ENCODE measurements at places on chromosomes 4 and X.

GRCh38 chrX:152343306-152343705 is 107.8 kb downstream of the GABRA3 start:
- DNase-seq: no peak

DNA sequence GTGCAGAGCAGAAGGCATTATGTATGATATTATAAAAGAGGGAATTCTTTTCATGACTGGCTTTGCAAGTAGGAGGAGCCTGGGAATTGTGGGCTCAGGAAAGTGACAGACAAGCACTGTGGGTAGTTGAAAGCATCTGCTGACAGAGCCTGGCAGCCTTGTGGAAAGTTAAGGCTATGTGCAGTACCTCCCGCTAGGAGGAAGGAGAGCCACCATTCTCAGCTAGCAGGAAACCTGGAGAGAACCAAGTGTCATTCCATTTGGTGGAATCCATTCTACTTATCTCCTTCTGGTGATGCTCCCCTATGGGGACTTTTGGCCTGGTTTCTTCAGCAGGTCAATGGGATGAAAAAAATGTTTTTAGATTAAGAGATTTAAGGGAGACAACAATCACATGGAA is 81.8 kb downstream of the ASB9 start:
- DNase-seq: no peak

DNA sequence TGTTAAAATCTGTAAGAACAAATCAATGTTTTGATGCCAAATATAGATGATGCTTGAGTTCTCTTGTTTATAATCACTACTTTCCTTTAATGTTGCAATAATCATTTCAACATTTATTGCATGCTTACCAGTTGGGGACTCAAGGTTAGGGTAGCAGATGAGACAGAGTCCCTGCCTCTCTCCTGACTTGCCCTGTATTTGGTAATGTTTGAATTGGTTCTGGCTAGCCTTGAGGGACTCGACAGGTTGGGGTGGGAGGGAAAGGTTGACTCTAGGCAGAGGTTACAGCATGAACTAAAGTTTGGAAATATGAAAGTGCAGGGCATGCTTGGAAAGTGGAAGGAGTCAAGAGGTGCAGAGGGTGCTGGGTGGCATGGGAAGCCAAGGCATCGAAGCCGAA is 2.0 kb downstream of the SEC24B start:
- DNase-seq: no peak

GRCh38 chr4:147984065-147984777 is 252.3 kb downstream of the ARHGAP10 start:
- DNase-seq: no peak

GRCh38 chr4:179747218-179747910 is 2305.1 kb upstream of the AGA start:
- DNase-seq: no peak

DNA sequence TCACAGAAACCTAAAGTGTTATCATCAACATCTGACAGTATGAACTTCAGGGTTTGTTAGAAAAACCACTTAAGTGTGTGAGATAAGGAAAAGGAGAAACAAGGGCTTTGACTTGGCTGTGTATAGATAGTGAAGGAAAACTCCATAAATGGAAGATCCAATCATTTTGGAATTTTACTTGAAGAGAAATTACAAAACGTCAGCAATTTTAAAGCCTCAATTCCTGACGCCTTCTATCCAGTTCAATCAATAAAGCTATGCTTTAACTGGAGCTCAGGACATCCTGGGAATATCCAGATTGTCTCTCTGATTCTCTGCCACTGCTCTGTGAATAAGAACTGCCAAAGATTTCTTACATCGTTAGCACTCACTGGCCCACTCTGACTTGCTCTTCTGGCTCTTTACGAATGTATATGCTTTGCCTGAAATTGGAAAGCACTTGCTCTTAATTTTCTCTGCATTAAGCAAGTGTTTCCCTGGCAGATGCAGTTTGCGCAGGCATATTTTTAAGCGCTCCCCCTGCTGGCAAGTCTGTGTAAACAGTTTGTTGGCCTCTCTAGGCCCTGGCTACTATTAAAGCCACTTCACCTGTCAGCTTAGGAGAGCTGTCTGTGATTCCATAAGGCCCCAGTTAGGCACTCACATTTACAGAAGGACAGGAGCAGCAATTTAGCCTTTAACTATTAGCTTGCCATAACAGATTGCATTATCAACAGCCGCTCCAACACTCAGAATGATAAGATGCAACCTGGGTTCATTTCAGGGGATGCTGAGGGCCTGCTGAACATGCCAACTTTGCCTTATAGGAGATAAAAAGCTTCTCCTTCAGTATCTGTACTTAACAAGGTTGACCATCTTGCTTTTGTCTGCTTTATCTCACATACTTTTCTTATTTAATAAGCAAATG is 251.4 kb upstream of the DDX53 start:
- DNase-seq: no peak

GRCh38 chr4:183588169-183588675 is 70.8 kb downstream of the RWDD4 start:
- DNase-seq: no peak

GRCh38 chrX:17839269-17839668 is 21.8 kb downstream of the RAI2 start:
- DNase-seq: no peak

- no peak for DNase-seq
Observed at GRCh38 chrX:151692825-151693224, 2.4 kb upstream of the PRRG3 start.

DNA sequence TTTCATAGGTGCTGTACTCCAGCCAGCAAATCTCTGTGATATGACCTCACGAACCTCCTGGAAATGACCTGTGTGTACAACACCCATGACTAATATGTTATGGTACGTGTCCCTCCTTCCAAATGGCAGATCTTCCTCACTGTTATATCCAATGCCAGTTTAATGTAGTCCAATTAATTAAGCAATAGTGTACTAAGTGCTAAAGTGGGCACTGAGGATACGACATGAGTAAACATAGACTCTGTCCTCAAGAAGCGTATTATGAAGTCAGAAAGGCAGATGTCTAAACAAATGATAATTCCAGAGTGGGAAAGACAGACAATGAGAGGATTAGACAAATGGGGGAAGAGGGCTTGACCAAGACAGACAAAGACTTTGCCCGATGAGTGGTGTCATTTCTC is 33.9 kb downstream of the GPRIN3 start:
- no peak for DNase-seq

GRCh38 chr4:57037982-57038604 is 59.4 kb downstream of the POLR2B start:
- DNase-seq: no peak

- no peak for DNase-seq
Observed at GRCh38 chr4:48290146-48290772, 20.6 kb upstream of the TEC start.

- DNase-seq: no peak
Observed at GRCh38 chr4:143362349-143363046, 25.8 kb downstream of the GAB1 start.

- no peak for DNase-seq
Observed at GRCh38 chrX:129831091-129831885, 12.4 kb downstream of the ZDHHC9 start.

DNA sequence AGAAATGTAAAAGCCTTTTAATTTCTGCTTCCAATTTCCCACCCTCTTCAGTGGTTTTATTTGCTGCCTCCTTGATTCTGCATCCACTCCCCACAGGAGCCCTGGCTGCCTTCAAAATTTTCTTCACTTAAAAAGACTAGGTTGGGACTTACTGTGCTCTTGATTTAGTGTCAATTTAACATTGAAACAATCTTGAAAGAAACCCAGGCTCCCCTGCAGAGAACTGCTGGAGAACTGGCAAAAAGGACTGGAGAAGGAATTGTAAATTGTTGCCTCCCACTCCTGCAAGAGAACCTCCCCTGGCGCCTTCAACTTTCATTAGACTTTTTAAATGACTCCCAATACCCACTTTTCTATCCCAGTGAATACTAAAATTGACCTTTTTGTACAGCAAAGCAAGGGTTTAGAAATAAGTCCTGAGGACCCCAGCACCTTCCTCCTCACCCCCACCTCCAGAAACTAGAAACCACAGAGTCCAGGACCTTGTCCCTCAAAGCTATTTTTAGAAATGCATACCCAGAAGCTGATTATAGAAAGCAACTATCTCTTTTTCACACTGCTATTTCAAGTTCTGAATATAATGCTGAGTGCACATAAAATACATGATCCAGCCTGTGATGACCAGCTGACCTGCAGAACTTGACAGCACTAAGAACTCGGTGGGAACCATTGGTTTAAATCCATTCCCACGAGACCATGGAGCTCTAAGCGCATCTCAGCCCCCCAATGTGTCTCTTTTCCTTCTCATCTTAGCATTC is 155.5 kb downstream of the INPP4B start:
- DNase-seq: no peak

DNA sequence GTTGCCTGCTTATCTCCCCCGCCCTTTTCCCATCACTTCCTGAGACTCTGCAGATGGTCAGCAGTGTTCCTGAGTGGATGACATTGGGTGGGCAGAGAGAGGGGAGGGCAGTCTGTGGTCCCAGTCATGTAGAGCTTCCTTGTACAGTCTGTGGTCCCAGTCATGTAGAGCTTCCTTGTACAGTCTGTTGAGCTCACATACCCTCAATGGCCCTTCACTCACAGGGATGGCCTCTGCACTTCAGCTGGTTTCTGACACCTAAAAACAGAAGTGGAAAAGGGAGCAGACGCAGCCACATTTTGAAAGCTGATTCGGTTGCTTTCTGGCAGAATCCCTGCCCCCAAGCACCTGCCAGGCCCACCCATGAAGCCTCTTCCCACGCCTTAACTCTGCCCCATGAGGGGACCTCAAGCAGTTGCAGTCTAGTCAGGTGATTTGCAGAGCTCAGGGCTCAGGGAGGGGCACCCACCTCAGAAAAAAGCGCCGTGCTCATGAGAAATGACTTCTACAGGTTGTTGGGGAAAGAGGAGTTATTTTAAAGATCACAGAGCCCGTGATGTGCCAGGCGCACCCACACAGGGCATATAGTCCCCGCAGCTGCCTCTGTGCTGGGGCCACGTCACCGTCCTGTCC is 3.6 kb upstream of the TMEM271 start:
- no peak for DNase-seq

GRCh38 chr4:94534401-94535312 is 82.9 kb downstream of the PDLIM5 start:
- no peak for DNase-seq

- DNase-seq: no peak
Observed at GRCh38 chrX:10062980-10063379, 93.8 kb upstream of the CLCN4 start.

- DNase-seq: no peak
Observed at GRCh38 chr4:72670521-72670920, 101.5 kb upstream of the ADAMTS3 start.

DNA sequence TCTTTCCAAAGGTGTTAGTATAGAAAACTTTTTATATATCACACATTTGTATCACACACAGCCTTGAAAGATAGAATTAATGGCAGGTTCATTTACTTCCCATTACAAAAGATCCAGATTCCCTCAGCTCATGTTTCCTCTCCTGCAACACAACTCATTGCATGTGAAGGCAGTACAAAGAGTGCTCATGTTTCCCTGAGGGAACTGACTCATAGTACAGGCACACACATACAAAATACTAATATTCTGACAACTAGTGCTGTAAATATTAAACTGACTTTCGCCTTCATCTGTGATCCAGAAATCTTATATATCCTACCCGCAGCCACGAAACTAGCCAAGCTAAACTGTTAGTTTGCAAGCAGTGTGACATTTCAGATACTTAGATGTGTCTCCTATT is 819.8 kb upstream of the PCDH7 start:
- no peak for DNase-seq

GRCh38 chr4:63901304-63901703 is 507.9 kb downstream of the TECRL start:
- no peak for DNase-seq

DNA sequence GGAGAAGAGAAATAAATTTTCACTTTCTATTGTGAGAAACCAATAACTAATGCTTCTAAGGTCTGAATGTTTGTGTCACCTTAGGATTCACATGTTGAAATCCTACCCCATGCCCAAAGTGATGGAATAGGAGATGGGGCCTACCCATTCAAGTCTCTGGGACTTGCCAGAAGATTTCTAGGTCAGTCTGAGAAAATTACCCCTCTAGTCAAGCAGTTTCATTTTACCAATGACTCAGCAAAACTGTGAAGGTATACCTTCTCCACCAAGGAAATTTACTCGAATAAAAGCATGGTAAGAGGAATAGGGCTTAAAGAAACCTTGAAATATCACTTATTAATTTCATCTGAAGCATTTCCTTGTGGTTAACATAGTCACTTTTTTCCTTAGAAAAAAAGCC is 23.5 kb upstream of the PAPSS1 start:
- DNase-seq: no peak

DNA sequence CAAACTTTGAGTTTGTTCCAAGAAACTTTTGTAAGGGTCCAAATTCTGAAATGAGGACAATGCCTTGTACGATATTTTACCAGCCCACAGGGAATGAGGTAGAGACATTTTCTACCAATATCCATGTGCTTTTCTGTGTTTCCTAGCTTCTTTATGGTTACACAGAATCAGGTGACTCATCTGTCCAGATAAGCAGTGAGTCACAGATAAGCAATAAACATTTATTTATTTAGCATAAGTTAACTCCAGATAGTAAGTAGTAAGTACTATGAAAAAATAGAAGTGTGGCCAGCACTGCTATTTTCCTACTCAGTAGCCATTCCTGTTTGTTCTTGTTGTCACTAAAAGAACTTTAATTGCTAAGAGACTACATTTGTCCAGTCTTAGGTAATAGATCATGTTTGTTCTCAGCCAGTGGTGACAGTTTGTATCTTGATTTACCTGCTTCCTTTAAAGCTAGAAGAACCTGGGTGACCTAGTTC is 7.4 kb downstream of the AFF1 start:
- DNase-seq: no peak

GRCh38 chr4:138555108-138555507 is 313.0 kb upstream of the SLC7A11 start:
- no peak for DNase-seq

Measured in RWPE2 (cell line).